ENCODE measurements at places on chromosomes 5 and 9.

- no peak overlapping the region for H3K27ac ChIP-seq
- no peaks in the 10 kb centered on the region for H3K36me3 ChIP-seq
- no peak overlapping the region for H3K4me3 ChIP-seq
- H3K27me3 ChIP-seq, result no peaks in the 10 kb centered on the region
- no peaks in the 10 kb centered on the region for H3K4me1 ChIP-seq
Observed at GRCh38 chr9:21679432-21679831, 123.0 kb upstream of the MTAP start.

- no peaks in the 10 kb centered on the region for H3K27me3 ChIP-seq
- H3K36me3 ChIP-seq, result no peaks in the 10 kb centered on the region
- no peak overlapping the region for H3K4me3 ChIP-seq
- no peaks in the 10 kb centered on the region for H3K4me1 ChIP-seq
Observed at GRCh38 chr9:16158093-16158492, 605.2 kb downstream of the CCDC171 start.

- no peak overlapping the region for H3K4me3 ChIP-seq
- H3K27me3 ChIP-seq, result no peaks in the 10 kb centered on the region
- H3K36me3 ChIP-seq, result no peaks in the 10 kb centered on the region
- H3K27ac ChIP-seq, result peak overlapping the region; percentile 3
Observed at GRCh38 chr9:13491138-13491492, 211.6 kb upstream of the MPDZ start.

DNA sequence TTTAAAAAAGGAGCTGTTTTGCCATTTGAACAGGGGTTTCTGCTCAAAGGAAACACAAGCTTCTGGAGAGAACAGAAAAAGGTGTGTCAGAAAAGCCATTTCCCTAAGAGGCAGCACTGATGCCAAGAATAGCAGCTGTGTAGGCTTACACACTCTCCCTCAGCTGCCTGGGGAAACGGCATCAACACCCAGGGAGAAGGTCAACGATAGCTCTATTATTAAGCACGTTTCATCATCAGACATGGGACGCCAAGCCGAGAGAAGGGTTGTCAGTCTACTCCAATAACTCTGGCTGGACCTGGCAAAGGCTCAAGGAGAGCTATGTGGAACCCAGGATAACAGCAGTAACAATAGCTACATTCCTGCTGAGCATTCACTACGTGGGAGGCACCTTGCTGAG lies 314.2 kb downstream of the CDK5RAP2 start:
- no peak overlapping the region for H3K27ac ChIP-seq
- H3K27me3 ChIP-seq, result no peaks in the 10 kb centered on the region
- no peaks in the 10 kb centered on the region for H3K36me3 ChIP-seq
- no peak for DNase-seq
- no peaks in the 10 kb centered on the region for H3K4me1 ChIP-seq

GRCh38 chr9:99859243-99859980 lies 37.7 kb downstream of the NR4A3 start:
- no peak for DNase-seq
- H3K27ac ChIP-seq, result no peak overlapping the region
- no peaks in the 10 kb centered on the region for H3K36me3 ChIP-seq
- no peaks in the 10 kb centered on the region for H3K4me1 ChIP-seq

- H3K27me3 ChIP-seq, result peaks cover 45% of the 10 kb centered on the region
- no peak overlapping the region for H3K4me3 ChIP-seq
- peaks cover 16% of the 10 kb centered on the region for H3K4me1 ChIP-seq
- H3K27ac ChIP-seq, result no peak overlapping the region
Observed at GRCh38 chr5:73445665-73446630, 2.6 kb downstream of the FOXD1 start.

GRCh38 chr5:133433641-133434040 lies 178.7 kb downstream of the FSTL4 start:
- no peak overlapping the region for H3K27ac ChIP-seq
- DNase-seq, result no peak
- no peaks in the 10 kb centered on the region for H3K4me1 ChIP-seq
- H3K27me3 ChIP-seq, result no peaks in the 10 kb centered on the region
- no peaks in the 10 kb centered on the region for H3K36me3 ChIP-seq

GRCh38 chr5:68268101-68268851 lies 52.7 kb downstream of the PIK3R1 start:
- H3K4me3 ChIP-seq, result no peak overlapping the region
- DNase-seq, result no peak
- peak overlapping the region; percentile 81 for H3K27ac ChIP-seq
- H3K4me1 ChIP-seq, result peaks cover 28% of the 10 kb centered on the region
- no peaks in the 10 kb centered on the region for H3K36me3 ChIP-seq

- no peak overlapping the region for H3K4me3 ChIP-seq
- H3K4me1 ChIP-seq, result peaks cover 7% of the 10 kb centered on the region
- peak; percentile 85 for DNase-seq
- no peaks in the 10 kb centered on the region for H3K27me3 ChIP-seq
- no peaks in the 10 kb centered on the region for H3K36me3 ChIP-seq
Observed at GRCh38 chr5:172659909-172660628, 19.0 kb downstream of the NEURL1B start.

DNA sequence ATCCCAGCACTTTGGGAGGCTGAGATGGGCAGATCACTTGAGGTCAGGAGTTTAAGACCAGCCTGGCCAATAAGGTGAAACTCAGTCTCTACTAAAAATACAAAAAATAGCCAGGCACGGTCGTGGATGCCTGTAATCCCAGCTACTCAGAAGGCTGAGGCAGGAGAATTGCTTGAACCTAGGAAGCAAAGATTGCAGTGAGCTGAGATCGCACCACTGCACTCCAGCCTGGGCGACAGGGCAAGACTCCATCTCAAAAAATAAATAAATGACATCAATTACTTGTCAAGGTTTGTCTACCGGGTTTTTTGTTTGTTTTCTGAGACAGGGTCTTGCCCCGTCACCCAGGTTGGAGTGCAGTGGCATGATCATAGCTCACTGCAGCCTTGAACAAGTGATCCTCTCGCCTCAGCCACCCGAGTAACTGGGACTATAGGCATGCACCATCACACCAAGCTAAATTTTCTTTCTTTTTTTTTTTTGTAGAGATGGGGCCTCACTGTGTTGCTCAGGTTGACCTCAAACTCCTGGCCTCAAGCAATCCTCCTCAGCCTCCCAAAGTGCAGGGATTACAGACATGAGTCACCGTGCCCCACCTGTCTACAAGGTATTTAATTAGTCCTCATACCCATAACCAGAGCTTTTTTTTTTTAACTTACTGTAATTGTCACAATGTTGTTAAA lies 64.9 kb downstream of the SUSD1 start:
- no peaks in the 10 kb centered on the region for H3K4me1 ChIP-seq
- H3K27me3 ChIP-seq, result no peaks in the 10 kb centered on the region
- no peak overlapping the region for H3K27ac ChIP-seq
- no peak for DNase-seq

- no peak overlapping the region for H3K27ac ChIP-seq
- H3K4me1 ChIP-seq, result no peaks in the 10 kb centered on the region
- DNase-seq, result no peak
Observed at GRCh38 chr5:126277762-126278161, 145.4 kb upstream of the GRAMD2B start.

DNA sequence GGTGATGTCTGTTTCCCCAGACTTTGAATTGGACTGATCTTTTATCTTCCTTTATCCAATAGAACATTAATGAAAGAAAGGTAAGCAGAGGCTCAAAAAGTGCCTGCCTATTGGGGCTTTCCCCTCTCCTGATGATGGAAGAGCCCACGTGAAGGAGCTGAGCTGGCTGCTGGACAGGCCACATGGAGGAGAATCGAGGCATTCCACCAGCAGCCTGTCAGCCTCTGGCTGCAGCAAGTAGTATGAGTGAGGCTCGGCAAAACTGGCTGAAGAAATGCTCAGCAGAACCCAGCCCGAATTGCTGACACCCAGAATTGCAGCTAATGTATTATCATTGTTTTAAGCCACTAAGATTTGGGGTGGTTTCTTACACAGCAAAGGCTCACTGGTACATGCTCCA lies 66.5 kb upstream of the STC2 start:
- H3K36me3 ChIP-seq, result no peaks in the 10 kb centered on the region
- H3K27ac ChIP-seq, result no peak overlapping the region
- H3K4me3 ChIP-seq, result no peak overlapping the region
- no peaks in the 10 kb centered on the region for H3K4me1 ChIP-seq

GRCh38 chr5:10567121-10567591 lies 3.3 kb downstream of the ANKRD33B start:
- peak overlapping the region; percentile 54 for H3K4me3 ChIP-seq
- H3K27me3 ChIP-seq, result no peaks in the 10 kb centered on the region
- DNase-seq, result no peak
- no peaks in the 10 kb centered on the region for H3K4me1 ChIP-seq
- no peaks in the 10 kb centered on the region for H3K36me3 ChIP-seq

DNA sequence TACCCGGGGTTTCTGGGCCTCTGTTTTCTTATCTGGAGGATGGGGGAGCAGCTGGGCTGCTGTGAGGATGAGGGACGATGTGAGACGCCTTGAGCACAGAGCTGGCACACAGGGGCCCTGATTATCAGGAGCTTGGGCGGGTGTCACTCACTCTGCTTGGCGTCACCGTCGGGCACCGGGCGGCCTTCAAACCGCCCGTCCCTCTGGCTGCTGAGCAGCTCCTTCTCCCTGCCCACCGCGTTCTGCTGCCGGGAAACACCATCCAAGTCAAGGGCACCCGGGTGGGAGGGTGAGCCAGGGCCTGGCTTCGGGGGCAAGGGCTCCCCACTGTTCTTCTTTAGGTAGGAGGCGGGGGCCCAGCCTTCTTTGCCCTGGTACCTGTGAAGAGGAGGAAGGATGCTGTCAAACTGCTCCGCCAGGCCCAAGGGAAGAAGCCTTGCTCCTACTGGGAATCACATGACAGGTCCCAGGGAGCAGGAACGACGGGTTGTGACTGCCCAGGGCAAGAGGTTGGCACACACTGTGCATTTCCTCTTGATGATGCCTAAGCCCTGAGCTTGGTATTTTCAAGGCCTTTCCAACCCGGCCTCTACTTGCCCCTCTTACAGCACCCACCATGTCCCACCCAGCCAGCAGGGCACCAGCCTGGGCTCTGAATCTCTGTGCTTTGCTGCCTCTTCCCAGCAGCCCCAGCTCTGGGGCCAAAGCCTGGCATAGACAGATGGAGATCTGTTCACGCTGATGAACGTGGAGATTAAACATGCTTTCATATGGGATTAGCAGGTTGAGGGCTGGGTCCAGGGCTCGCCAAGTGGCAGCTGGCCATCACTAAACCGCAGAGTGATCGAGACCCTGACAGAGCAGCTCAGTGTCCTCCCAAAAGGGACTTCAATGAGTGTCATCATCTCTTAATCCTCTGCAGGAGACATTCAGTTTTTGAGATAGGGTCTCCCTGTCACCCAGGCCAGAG lies 66.9 kb upstream of the UBTD2 start:
- H3K27me3 ChIP-seq, result no peaks in the 10 kb centered on the region
- no peaks in the 10 kb centered on the region for H3K4me1 ChIP-seq
- no peak for DNase-seq
- H3K4me3 ChIP-seq, result no peak overlapping the region

GRCh38 chr5:134969166-134969565 lies 1.5 kb downstream of the CATSPER3 start:
- no peaks in the 10 kb centered on the region for H3K4me1 ChIP-seq
- H3K27ac ChIP-seq, result no peak overlapping the region
- H3K36me3 ChIP-seq, result no peaks in the 10 kb centered on the region
- no peaks in the 10 kb centered on the region for H3K27me3 ChIP-seq
- DNase-seq, result no peak
- H3K4me3 ChIP-seq, result no peak overlapping the region

- H3K4me3 ChIP-seq, result no peak overlapping the region
- no peaks in the 10 kb centered on the region for H3K27me3 ChIP-seq
- no peak overlapping the region for H3K27ac ChIP-seq
Observed at GRCh38 chr9:133729617-133730281, 8.4 kb downstream of the SARDH start.
